ENCODE measurements at places on chromosomes 4 and X. TPM values are rescaled to one million over a fixed set of nuclear protein-coding genes. Genes with fewer than 3 reads are reported as not detected.

Gene SPIN2B
- total RNA-seq, result 4.1 TPM

Gene SMARCA1
- 4.5 TPM for total RNA-seq

Gene EXOC1L
- not detected for total RNA-seq

Gene TRIM60
- not detected for total RNA-seq

Gene ERAS
- total RNA-seq, result not detected

Gene MAGEC2
- not detected for total RNA-seq

Gene IL1RAPL1
- 0.13 TPM for total RNA-seq

Gene PAGE4
- total RNA-seq, result not detected

Gene GPR82
- 0.76 TPM for total RNA-seq

Gene SNCA
- 9.0 TPM for total RNA-seq

Gene DGKK
- not detected for total RNA-seq

Gene RAB39B
- total RNA-seq, result 0.18 TPM

Gene NIPAL1
- total RNA-seq, result 37.5 TPM

Gene GPR119
- total RNA-seq, result not detected

Gene PABPC5
- not detected for total RNA-seq

Gene MAGED4B
- 0.13 TPM for total RNA-seq

Gene SH3RF1
- total RNA-seq, result 9.3 TPM

Gene NSG1
- 21.2 TPM for total RNA-seq

Gene SLC6A8
- total RNA-seq, result 36.2 TPM

Gene ZNF81
- 4.0 TPM for total RNA-seq

Gene ARX
- not detected for total RNA-seq

Gene PTTG2
- not detected for total RNA-seq

Gene SMPX
- not detected for total RNA-seq

Gene TLR2
- 5.3 TPM for total RNA-seq

Gene CCKAR
- total RNA-seq, result not detected

Gene NLGN3
- 0.21 TPM for total RNA-seq

Gene ADRA2C
- total RNA-seq, result 4.6 TPM

Gene PWWP3B
- not detected for total RNA-seq

Gene CLDN34
- total RNA-seq, result 1.7 TPM

Gene NHS
- 3.4 TPM for total RNA-seq

Gene TRMT44
- total RNA-seq, result 31.7 TPM

Gene SMIM20
- total RNA-seq, result 19.8 TPM
